ENCODE measurements at places on chromosomes 2 and 18.

- no peak for DNase-seq
Measured at GRCh38 chr18:303011-303410, 35.2 kb upstream of the THOC1 start.

- DNase-seq, result no peak
Measured at GRCh38 chr2:226076529-226076928, 677.0 kb downstream of the NYAP2 start.

- no peak for DNase-seq
Measured at GRCh38 chr18:34729264-34729663, 19.2 kb downstream of the DTNA start.

DNA sequence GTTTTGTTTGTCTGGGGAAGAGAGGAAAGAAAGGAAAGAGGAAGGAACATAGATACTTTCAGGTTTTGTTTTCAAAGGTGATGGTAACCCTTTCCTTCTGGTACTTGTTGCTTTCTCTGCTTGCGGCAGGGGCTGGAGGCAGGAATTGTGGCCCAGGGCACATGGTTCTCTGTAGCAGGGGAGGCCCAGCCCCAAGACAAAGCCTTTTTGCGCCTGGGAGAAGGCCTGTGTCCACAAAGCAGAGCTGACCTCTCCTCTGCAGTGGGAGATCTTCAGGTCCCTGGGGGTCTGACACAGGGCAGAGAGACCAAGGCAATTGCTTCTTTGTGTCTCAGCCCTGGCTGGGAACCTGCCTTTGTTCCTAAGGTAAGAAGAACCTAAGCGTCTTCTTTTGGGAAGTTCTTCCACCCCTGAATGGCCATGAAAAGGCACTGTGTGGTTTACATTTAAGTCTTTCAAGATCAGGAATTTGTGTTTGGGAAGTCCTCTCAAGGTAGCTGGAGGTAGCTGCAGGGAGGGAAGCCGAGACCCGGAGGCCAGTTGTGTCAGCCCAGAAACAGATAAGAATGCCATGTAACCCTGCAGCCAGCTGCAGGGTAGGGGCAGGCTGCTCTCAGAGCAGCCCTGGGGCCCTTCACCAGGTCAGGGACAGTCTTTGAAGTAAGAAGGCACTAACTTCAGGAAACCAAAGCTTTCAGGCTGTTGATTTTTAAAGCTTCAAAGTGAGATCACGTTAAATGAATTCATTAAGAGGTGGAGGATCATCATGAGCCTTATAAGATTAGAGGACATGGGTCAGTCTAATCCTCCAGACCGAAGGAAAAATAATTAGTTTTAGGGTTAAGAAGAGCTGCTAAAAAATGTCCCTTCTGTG lies 119.3 kb downstream of the STPG4 start:
- DNase-seq, result no peak

DNA sequence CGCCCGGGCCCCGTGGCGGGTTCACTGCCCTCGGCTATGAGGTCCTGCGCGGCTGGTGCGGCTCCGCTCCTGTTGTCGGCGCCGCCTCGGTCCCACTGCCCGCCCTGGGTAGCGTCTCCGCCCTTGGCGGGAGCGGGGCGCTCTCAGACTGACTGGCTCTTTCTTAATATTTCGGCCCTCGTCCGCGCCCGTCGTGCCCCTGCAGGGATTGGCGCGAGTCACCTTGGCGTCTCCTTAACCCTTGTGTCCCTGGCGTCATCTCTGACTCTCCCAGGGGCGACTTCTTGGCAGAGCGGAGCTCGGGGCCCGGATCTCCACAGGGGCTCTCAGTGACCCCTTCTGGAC lies 1.3 kb downstream of the PTMA start:
- DNase-seq, result no peak

DNA sequence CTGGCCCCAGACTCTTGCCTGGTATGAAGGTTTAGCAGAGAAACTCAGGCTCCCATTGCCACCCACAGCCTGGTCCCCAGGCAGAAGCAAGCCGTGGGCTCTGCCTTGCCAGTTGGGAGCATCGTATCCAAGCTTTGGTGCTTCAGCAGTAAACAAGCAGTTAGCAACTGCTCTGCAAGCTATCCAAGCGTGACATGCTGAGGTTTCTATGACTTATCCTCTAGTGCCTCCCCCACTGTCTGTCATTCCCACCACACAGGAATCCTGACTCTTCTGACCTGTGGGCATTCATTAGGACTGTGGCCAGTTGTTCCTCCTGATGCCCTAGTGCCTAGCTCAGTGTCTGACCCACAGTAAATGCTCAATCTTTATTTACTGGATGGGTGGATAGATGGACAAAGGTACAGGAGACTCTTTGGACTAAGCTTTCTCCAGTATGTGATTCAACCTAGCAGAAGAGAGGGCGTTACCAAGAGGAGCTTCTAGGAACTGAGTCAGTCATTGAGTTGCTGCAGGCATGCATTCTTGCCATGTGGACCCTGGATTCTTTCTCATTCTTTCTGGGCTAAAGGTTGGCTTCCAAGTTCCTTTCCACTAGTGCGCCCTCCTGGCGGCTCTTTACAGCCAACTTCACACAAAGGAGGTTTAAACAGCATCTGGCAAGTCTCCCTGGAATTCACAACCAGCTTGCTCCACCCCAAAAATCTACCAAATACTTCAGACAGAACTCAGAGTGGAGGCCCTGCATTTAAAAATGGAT lies 40.6 kb upstream of the MRPL19 start:
- DNase-seq, result no peak

DNA sequence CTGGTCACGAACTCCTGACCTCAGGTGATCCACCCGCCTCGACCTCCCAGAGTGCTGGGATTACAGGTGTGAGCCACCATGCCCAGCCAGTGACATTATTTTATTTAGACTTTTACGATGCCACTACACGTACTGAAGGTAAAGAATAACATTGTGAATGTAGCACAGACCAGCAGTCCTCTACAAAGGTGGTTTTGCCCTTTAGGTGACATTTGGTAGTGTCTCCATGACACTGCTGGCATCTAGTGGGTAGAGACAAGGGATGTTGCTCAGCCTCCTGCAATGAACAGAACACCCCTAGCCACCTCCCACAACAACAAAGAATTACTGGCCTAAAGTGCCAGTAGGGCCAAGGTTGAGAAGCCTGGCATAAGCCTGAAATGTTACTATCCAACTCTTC lies 69.5 kb downstream of the MYOM1 start:
- no peak for DNase-seq

- DNase-seq, result no peak
Measured at GRCh38 chr2:123912171-123912570, 112.9 kb upstream of the CNTNAP5 start.

- no peak for DNase-seq
Measured at GRCh38 chr2:37623406-37623805, 48.0 kb downstream of the CDC42EP3 start.

DNA sequence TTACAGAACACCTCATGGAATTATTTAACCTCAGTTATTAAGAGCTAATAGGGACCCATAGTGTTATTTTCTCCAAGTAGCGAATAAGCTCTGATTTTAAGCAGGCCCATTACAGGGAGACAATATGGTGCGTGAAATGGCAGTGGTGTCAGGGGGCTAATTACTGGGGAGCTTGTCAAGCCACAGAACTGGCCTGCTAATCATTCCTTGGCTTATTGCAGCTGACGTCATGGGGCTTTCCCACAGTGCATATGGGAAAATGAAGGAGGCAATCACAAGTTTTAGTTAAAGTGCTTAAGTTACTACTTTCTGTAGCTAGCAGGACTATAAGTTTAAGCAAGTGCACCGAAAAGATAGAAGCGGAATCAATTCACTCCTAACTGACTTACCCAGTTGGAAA lies 262.5 kb downstream of the TGIF1 start:
- DNase-seq, result no peak

GRCh38 chr2:203280428-203281064 lies 41.7 kb downstream of the CYP20A1 start:
- no peak for DNase-seq

DNA sequence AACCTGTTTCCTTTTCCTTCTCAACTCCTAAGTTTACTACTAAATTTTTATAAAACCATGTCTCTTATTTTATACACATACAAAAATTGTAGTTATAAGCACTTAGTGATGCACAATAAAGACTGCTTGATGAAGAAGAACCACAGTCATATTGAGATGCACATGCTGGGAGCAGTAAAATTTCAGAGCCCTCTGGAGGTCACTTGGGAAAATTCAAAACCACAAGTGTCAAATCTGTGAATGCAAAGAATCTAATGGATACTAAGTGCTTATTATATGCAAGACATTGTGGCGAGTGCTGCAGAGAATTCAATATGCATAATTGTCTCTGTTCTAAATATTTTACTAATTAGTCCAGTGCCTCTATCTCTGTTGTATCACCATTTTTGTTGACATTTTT lies 180.5 kb downstream of the VWC2L start:
- no peak for DNase-seq

GRCh38 chr2:80149991-80150390 lies 154.6 kb downstream of the LRRTM1 start:
- no peak for DNase-seq

DNA sequence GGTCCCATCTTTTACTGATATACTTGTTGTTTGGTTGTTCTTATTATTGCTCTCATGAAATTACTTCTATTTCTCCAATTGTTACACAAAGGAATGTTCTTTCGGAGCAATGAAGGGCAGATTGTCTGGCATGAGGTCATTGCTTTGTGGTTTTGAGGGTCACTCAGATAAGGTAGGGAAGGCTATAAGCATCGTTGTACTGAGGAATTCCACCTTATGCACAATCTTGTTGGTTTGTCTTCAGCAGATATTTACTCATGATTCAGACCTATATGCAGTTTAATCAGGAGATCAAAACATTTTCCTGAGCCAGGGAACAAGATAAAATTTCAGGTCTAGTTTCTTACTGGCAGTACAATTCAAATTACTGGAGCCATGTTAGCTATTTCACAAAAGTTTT lies 163.0 kb upstream of the SPHKAP start:
- no peak for DNase-seq

- DNase-seq, result no peak
Measured at GRCh38 chr2:25743132-25743830, 69.9 kb upstream of the DTNB start.

DNA sequence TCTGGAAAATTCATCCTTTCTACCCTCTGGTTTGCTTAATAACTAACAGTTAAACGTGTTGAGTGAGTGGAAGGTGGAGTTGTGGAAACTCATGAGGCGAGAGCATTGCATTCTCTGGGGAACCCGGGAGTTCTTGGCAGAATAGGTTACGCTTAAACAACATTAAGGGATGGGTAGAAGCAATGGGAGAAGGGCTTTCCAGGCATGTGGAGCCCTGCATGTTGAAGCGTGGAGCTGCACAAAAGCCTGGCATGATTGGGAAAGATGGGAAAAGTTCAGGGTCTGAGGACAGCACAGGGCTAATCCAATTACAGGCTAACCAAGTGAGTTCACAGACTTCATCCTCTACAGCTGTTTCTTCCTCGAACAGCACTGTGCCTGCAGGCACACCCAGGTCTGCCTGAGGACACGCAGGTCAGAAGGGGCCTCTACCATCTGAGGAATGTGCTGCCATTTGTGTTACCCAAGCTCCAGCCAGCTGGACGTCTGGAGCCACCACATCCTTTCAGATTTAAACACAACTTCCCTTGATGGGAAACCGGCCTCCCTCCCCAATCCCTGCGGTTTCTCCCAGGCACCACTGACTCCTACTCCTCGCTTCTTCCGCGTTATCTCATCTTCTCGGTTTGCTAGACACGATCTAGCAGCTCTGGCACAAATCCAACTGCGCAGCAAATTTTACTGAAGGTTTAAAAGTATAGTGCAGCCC lies 164.2 kb downstream of the ANTXR1 start:
- DNase-seq, result no peak

DNA sequence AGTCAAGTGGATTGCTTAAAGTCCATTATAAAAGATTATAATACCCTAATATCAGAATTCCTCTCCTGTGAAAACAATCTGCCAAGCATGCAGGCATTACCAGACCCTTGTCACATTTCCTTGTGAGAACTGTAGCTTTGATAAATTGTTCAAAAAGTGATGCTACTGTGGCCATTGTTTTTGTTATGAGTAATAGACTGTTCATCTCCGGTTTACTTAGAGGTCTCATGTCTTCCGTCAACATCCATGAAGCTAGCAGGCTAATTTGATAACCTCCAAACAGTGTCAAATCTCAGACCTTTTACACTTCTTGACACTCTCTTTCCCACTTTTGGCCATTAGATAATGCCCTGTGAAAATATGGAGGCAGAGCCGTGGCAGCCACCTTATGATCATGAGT lies 342.7 kb downstream of the CPS1 start:
- no peak for DNase-seq

GRCh38 chr2:186558512-186559276 lies 31.2 kb upstream of the ITGAV start:
- DNase-seq, result no peak

GRCh38 chr2:147711031-147711430 lies 133.8 kb upstream of the ACVR2A start:
- DNase-seq, result no peak

DNA sequence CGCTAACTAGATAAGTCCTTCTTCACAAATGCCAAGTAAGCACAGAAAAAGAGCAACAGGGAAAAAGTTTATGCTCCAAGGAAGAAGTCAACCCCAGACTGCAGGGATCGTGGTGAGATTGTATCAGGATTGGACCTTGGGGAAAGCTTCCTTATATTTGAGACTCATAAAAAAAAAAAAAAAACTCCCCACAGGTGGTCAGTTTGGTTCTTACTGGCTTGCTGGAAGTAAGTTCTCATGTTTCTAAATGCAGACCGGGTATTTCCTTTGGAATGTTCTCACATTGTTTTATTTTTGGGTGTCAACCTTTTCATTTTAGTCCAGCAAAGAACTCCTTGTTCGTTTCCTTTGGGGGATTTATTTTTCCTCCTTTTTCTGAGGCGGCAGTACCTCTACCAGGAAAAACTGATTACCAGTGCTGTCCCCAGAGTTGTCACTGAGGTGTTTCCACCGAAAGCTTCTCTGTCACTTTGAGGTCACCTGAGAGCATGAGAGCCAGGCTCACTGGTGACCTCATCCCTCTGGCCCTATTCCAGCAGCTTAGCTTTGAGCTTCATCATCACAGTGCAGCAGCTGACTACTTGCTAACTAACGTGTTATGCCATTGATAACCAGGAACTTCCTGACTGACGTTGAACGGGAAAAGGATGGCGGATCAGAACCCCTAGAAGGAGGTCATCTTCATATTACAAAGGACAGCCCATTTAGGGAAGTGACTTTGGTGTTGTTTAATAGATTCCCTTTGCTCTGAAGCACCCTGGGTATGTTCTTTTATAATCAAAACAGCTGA lies 16.8 kb upstream of the ATP8B1 start:
- no peak for DNase-seq

- DNase-seq, result no peak
Measured at GRCh38 chr2:8737571-8738175, 55.8 kb downstream of the ID2 start.

- DNase-seq, result no peak
Measured at GRCh38 chr2:186687807-186688211, 6.1 kb upstream of the FAM171B start.

GRCh38 chr2:182220335-182220734 lies 206.5 kb downstream of the PDE1A start:
- no peak for DNase-seq

DNA sequence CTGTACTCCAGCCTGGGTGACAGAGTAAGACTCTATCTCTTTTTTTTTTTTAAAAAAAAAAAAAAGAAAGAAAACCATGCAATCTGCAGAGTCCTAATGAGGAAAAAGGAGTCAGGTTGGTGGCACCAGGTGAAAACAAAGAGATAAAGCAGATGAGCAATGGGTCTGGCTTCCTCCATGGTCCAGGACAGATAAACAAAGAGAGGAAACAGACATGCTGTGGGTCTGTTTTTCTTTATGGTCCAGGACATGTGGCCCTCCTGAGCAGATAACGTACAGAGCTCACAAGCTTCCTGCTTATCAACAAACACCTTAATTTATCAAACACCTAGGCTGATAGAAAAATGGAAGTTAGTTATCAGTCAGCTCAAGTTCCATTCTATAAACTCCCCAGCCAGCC lies 24.4 kb upstream of the TUBB6 start:
- no peak for DNase-seq
